ENCODE measurements at places on chromosomes 7 and 10.

GRCh38 chr10:85977642-85978041 is 389.0 kb downstream of the GRID1 start:
- DNase-seq, result no peak

- DNase-seq, result no peak
Observed at GRCh38 chr7:24980534-24981170, 674 bp upstream of the OSBPL3 start.

DNA sequence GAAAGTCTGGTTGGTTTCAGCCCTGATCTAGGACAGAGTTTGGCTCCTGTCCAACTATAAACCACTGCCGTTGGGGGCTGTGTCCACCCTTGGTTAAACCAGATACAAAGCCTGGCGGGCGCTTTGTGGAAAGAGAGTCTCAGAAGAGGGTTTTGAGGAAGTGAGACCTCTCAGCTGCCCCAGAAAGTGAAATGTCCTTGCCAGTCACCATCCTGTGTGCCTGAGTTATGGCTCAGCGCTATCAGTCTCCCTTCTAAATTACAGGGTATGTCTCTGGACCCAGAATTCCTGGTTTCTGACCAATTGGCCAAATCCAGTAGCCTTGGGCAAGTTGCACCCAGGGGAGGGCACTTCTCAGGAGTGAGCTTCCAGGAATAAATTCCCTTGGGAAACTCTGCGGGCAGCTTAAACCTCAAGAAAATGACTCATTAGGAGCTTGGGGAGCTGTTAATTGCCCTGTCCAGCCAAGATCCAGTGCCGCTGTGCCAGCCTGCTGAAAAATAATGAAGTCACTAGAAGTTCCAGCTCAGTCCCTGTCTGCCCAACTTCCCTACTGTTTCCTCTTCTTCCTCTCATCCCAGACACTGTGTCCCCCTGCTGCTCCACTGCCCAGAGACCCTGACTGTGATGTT is 66.7 kb upstream of the PDZD8 start:
- peak; percentile 96 for DNase-seq

DNA sequence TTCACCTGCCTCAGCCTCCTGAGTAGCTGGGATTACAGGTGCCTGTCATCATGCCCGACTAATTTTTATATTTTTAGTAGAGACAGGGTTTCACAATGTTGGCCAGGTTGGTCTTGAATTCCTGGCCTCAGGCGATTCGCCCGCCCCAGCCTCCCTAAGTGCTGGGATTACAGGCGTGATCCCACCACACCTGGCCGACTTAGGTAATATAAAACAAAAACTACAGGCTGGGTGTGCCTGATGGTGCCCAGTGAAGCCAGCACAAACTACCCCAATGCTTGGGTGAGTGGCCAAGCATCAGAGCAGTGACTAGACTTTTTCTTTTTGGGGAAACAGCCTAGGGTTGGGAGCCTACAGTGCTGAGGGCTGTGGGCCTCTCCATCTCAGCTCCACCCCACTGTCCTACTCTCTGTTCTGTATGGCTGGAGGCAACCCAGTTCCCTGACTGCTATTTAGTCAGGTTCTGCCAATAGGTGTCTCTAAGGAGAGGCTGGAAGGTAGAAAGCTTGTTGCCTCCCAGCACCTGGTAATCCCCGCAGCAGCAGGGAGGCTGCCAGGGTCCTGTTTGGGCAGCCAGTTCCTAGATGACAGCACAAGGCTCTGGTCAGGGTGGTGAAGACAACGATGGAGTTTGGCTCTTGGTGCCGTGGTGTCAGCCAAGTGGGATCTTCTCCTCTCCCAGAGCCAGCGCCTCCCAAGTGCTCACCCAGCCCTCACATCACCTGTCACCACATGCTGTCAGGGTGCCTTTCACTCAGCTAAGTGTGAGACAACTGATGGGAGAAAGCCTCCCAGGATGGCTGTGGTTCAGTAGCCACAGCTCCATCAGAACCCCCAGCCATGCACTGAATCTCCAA is 10.4 kb upstream of the NACAD start:
- no peak for DNase-seq

DNA sequence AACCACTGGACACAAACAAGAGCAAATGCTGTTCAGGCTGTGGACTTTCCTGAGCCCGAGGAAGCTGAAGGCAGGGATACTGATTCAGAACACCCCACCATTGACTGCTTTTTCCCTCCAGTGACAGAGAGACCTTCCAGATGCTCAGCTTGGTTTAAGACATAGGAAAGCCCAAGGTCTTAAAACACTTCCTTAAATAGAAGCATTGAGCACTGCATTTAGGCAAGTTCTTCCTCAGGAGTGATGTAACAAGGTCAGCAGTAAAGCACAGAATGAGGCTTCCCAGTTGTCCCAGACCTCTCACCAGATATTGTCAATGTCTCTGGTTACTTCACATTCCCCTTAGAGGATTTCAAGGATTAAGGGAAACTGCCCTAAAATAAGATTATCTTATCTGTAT is 19.6 kb upstream of the CDCA7L start:
- DNase-seq, result no peak

DNA sequence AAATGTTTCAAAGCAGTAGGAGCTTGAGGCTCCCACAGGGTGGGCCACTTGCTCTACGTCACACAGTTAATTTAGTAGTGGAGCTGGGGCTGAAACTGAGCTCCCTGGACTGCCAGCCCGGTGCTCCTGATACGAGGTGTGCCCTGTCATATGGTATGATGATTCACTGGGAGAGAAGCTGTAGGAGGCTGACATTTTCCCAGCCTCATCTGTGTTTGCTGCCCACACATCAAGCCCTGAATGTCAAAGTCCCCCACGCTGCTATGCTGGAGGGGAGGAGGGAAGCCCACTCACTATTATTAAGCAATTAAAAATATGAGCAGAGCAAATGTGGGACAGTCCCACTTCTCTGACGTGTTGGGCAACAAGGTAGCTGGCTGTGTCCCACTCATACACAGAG is 81.2 kb upstream of the SORCS3 start:
- DNase-seq, result no peak

GRCh38 chr7:30846378-30846777 is 65.3 kb upstream of the AQP1 start:
- DNase-seq, result no peak

DNA sequence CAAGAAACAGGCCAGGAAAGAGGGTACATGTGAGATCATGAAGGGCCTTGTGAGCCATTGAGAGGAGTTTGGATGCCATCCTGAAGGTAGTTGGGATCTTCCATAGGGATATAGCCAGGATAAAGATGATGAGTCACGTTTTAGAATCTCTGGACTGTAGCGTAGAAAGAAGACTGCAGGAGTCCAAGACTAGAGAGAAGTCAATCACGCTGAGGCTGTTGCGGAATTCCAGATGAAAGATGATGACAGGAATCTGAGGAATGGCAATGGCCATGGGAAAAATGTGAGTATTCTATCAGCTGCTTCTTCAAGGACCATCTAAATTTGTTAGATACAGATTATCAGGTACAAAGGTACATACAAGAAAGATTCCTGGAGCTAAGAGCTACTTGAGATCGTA is 711.3 kb downstream of the GRM8 start:
- DNase-seq, result no peak

DNA sequence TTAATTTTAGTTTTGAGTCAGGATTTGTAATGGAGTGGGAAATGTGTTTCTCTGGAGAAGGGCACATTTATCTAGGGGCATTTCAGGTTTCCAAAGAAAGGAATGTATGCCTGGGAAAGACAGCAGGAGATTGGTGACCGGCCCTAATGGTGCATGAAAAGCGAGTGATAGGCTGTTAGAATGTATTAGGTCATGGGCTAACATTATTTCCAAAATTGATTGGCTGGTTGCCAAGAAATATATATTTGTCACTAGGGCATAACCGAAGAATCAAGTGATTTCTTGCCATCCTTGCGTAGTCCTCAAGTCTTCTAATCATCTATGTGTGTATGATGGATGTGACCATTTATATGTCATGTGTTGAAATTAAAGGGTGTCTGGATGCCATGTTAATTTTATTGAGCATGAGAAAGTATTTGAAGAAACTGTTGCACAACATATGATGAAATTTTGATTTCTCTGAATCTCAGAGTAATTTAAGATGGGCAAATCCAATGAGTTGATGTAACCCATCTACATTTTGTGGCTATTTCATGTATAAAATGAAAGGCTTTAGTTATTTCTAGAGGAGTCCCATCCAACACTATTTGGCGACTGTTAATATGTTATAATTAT is 248.4 kb downstream of the BMPER start:
- DNase-seq, result no peak

GRCh38 chr7:142862351-142862750 is 7.5 kb downstream of the EPHB6 start:
- no peak for DNase-seq

GRCh38 chr10:104333728-104334373 is 4.4 kb downstream of the ITPRIP start:
- DNase-seq, result no peak

All from GM04503 (cell line).